ENCODE measurements at places on chromosomes 5 and 9. TPM values are rescaled to one million over a fixed set of nuclear protein-coding genes. Genes with fewer than 3 reads are reported as not detected.

The GPX8 gene
- 34.0 TPM for total RNA-seq

The SWI5 gene
- total RNA-seq = 42.1 TPM

The IFNK gene
- not detected for total RNA-seq

The NCS1 gene
- total RNA-seq = 48.3 TPM

The TLX3 gene
- total RNA-seq = not detected

The ACO1 gene
- 26.0 TPM for total RNA-seq

The TSLP gene
- total RNA-seq = not detected

The PDZD2 gene
- total RNA-seq = 0.21 TPM

The C9orf72 gene
- 5.9 TPM for total RNA-seq

The IL13 gene
- not detected for total RNA-seq

The XRCC4 gene
- total RNA-seq = 9.1 TPM

The ATP6V0E1 gene
- total RNA-seq = 425 TPM

The SHC3 gene
- 0.34 TPM for total RNA-seq

Measured in A549 treated with Mapracorat at 1 μM for 4 hours (cell line).